ENCODE measurements at places on chromosomes 2 and 18.

DNA sequence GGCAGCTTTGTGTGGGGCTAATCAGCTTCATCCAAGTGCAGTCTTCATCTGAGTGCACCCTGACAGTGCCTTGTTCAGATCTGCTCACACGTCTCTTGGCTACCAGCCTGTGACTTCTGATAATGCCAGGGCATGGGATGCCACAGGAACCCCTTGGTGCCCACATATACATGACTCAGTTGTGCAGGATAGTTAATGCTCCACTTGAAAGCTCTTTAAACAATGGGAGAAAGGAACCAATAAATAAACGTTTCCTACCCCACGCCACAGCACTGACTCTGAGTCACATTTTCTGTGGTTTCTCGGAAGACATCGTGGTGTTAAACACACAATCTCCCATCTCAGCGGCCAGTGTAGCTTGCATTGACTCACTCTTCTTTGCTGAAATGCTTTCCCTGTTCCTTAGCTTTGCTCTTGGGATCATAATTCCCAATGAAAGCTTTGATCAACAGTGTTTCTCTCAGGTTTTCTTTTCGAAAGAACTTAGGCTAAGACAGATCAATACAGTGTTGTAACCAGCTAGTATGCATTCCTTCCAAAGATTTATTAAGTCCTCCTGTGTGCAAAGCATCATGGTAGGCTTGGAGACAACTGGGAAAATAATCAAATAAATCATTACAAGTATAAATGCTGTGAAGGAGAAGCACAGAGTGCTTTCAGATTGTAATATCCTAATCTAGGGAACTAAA is 142.0 kb downstream of the COPS8 start:
- DNase-seq: no peak

DNA sequence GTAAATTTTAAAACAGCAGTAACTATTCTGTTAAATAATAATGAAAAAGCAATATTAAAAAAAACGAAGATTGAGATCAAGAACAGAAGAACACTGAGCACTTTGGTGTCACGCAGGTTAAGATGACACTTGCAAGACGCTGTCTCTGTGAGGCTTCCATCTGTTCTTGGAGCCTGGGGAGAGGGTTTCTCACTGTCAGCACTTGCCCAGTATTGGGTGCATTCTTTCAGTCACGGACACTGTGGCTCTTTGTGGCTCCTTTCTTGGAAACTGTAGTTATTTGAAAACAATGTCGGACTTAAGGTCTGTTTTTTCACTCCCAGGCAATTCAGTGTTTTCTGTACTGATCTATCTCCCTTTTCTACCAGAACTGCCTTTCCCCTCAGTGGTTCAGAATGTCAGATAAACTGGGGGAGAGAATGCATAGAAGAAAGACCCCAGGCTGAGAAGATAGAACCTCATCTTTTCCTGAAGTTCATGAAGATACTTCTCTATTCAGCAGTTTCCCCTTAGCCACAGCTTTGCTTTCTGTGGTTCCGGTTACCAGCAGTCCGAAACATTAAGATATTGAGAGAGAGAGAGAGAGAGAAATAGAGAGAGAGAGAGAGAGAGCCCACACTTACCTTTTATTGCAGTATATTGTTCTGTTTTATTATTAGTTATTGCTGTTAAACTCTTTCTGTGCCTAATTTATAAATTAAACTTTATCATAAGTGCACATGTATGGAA is 283.3 kb downstream of the DCDC2C start:
- no peak for DNase-seq

DNA sequence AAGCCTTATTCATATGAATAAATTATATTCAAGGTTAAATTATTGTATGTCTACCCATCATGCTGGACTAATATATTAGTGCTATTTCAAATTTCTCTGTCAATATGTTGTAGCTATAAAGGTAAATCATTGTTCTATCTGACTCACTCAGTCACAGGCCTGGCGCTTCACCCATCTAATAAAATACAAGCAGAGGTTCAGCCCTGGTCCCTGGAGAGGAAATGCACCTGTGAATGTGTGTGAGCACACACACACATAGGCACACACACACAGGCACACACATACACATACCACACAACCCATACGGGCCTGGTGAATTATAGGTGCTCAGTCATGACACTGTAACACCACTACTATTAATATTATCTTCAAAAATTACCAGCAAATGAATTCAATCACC is 1396.1 kb downstream of the DPP10 start:
- DNase-seq: no peak

GRCh38 chr2:6355886-6356761 is 509.6 kb downstream of the CMPK2 start:
- DNase-seq: no peak

GRCh38 chr2:102505290-102505689 is 32.3 kb downstream of the SLC9A4 start:
- no peak for DNase-seq

DNA sequence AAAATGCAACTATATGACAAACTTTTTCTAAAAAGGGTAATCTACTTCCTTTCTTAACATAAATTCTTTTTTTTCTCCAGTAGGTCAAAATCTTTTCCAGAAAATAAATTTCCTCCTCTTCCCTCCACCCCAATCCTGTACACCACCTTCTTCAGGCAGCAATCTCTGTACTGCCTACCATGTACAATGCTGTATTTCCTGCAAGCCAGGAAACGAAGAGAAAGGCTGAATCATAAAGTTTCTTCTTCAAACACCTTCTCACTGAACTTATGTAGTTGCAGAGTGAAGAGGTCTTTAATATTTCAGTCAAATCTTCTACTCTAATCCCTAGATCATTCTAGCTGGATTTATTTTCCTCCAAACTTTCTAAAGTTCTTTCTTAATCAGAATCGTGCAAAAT is 18.2 kb upstream of the C2orf66 start:
- no peak for DNase-seq

- DNase-seq: no peak
Observed at GRCh38 chr2:57549642-57550102, 496.9 kb upstream of the VRK2 start.

- DNase-seq: no peak
Observed at GRCh38 chr2:145593280-145593679, 1073.4 kb upstream of the ZEB2 start.

DNA sequence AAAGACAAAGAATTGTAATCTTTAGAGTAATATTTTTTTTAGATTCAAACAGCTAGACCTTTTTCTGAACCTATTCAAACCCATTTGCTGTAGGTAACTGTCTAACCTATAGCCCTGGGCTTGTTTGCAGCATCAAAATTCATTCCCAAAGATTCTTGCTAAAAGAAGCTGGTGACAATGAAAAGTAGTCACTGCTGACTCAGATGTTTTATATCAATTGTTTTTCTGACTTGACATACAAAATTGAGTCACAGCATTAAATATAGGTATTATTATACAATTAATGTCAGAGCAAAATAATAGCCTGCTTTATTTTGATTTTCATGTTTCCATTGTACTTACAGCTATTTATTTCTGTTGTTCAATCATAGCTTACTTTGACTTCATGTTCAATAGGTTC is 320.3 kb upstream of the NRP2 start:
- DNase-seq: no peak

- DNase-seq: peak; percentile 86
Observed at GRCh38 chr2:113203901-113204519, 30.2 kb downstream of the PSD4 start.

- DNase-seq: no peak
Observed at GRCh38 chr2:133573491-133574162, 5.4 kb upstream of the NCKAP5 start.

GRCh38 chr2:21317131-21317530 is 193.4 kb downstream of the TDRD15 start:
- DNase-seq: peak; percentile 61

DNA sequence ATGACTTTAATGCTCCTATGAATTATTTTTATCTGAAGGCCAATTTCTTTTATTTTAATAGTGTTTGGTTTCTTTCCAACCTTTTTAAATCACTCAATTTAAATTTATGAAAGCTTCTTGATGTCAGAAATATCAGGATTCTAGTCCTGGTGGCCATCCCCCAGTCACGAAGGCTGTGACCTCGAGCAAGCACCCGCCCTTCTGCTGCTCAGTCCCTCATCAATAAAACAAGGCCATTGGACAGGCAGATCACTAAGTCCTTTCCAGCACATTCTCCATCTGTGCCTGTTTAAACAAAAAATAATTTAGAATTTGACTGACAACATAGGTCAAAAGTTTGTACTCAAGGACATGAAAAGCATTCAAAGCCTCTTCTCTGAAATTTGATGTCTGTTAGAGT is 483.6 kb upstream of the VRK2 start:
- DNase-seq: no peak

- no peak for DNase-seq
Observed at GRCh38 chr2:69828938-69829255, 563 bp upstream of the GMCL1 start.

GRCh38 chr2:47699533-47700215 is 83.3 kb upstream of the MSH6 start:
- no peak for DNase-seq

DNA sequence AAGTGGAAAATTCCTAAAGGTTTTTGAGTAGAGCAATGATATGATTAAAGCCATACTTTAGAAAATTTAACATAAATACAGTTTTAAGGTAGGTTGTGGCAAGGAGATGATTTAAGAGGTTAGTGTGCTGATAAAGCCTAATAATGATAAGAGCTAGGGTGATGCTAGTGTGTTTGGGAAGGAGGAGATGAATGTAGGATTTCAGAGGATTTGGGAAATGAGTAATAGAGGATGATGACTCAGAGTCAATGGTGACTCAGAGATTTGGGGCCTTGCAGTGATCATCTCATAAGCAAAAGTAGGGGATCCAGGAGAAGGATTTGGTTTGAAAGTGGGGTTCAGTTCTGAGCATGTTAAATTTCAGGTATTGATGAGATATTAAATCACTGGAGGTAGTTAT is 23.3 kb downstream of the STAMBP start:
- no peak for DNase-seq

GRCh38 chr2:10965241-10965843 is 53.6 kb downstream of the KCNF1 start:
- no peak for DNase-seq

Measured in WTC11 (cell line).